ENCODE measurements at places on chromosomes 7 and 10.

DNA sequence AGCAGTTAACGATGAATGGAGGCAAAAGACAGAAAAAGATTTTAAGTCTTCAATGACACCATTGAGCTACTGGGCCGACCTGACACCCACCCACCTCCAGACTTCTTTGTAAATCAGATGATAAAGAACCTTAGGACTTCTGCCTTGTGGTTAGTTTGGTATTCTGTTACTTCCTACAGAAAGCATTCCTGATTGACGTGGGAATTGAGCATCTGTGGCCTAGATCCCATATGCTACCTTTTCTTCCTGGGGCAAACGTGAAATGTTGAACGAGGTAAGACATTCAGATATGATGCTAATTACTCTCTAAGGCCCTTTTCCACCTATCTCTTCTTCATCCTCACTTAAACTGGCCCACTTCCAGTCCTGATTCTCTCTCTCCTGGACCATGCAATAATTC lies 10.2 kb downstream of the PRLHR start:
- DNase-seq, result no peak

DNA sequence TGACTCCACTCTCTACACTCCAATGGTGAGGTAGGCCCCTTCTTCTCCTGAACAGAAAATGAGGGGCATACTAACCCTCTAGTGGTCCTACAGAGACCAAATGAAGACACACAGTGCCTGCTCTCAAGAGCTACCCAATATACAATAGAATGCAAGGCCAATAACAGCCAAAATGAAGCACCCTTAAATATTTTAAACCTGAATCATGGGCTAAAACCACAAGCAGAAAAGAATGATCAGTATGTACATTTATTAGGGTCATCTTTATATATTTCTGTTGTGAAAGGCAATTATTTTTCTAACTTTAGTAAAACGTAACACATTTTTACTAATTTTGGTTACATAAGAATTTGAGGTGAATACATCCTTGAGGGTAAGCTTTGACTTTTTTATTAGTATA lies 49.9 kb upstream of the COL1A2 start:
- DNase-seq, result no peak

DNA sequence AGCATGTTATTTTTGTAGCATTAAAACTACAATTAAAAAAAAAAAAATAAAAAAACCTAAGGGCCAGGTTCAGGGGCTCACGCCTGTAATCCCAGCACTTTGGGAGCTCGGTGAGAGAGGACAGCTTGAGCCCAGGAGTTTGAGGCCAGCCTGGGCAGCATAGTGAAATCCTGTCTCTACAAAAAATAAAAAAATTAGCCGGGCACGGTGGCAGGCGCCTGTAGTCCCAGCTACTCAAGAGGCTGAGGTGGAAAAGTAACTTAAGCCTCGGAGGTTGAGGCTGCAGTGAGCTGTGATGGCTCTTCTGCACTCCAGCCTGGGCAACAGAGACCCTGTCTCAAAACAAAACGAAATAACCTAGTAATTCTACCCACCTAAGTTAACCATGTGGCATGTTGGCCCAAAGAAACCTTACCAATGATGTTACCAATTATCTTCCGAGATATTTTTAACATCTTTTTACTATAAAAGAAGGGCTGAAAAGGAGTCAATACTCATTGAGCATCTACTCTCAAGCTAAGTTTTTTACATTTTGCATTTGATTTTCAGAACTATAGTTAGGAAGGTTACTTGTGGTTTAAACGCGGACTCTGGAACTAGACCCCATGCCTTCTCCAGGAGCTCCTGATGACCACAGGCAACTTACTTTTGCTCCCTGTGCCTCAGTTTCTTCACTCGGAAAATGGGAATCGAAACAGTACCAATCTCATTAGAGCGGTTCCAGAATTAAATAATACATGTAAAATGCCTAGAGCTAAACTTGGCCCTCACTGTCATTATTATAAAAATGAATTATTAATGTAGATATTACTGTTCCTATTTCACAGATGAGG lies 1.4 kb downstream of the ITGB1 start:
- DNase-seq, result no peak

- DNase-seq, result no peak
Measured at GRCh38 chr7:47957156-47957555, 8.9 kb upstream of the PKD1L1 start.

GRCh38 chr7:142338633-142339501 lies 81.0 kb upstream of the PRSS58 start:
- DNase-seq, result no peak

DNA sequence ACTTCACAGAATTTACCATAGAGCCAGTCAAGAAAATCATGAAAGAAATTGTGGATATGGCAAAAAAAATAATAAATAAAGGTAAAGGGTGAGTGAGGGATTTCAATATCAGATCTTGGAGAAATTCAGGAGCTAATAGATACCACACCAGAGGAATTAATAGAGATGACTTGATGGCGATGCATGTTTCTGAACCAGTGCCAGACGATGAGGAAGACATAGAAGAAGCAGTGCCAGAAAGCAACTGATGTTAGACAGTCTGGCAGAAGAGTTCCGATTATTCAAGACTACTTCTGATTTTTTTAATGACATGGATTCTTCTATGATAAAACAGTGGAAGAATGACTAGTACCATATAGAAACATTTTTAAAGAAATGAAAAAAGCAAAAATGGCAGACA lies 314.7 kb downstream of the BICC1 start:
- no peak for DNase-seq

- DNase-seq, result no peak
Measured at GRCh38 chr10:125332548-125333208, 172.3 kb upstream of the CTBP2 start.

Measured in stimulated activated CD4-positive, alpha-beta T cell treated with anti-CD3 and anti-CD28 coated beads, Interleukin-2, amount 100 ng/mL, for 48 hours (primary cell).